Ecto neural progenitor cell (in vitro differentiated cells): ENCODE measurements at places on chromosomes 6 and 20.

GRCh38 chr6:70162972-70163371 is 139.9 kb downstream of the COL9A1 start:
- no peak for DNase-seq

GRCh38 chr20:1154226-1154625 is 30.6 kb downstream of the TMEM74B start:
- no peak for DNase-seq

GRCh38 chr20:39291301-39291700 is 329.2 kb downstream of the DHX35 start:
- no peak for DNase-seq

GRCh38 chr6:111573892-111574797 is 31.5 kb downstream of the TRAF3IP2 start:
- DNase-seq, result no peak

GRCh38 chr6:71507183-71507582 is 218.6 kb downstream of the OGFRL1 start:
- DNase-seq, result no peak

GRCh38 chr6:138948004-138948403 is 40.0 kb downstream of the REPS1 start:
- no peak for DNase-seq

DNA sequence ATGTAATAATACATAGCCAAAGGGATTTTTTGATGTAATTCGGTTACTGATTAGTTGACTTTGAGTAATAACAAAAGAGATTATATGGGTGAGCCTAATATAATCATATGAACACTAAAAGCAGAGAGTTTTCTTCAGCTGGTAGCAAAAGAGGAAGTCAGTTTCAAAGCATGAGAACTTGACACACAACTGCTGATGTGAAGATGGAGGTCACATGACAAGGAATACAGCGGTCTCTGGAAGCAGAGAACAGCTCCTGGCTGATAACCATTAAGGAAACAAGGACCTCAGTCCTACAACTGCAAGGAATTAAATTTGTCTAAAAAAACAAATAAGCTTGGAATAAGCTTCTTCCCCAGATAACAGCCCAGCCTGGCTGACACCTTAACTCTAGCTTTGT is 154.5 kb upstream of the PRND start:
- no peak for DNase-seq

GRCh38 chr20:17909869-17910321 is 58.7 kb downstream of the SNX5 start:
- DNase-seq, result no peak

- peak; percentile 85 for DNase-seq
Observed at GRCh38 chr6:159168536-159169192, 536 bp upstream of the FNDC1 start.
